ENCODE measurements at places on chromosomes 3 and 15.

DNA sequence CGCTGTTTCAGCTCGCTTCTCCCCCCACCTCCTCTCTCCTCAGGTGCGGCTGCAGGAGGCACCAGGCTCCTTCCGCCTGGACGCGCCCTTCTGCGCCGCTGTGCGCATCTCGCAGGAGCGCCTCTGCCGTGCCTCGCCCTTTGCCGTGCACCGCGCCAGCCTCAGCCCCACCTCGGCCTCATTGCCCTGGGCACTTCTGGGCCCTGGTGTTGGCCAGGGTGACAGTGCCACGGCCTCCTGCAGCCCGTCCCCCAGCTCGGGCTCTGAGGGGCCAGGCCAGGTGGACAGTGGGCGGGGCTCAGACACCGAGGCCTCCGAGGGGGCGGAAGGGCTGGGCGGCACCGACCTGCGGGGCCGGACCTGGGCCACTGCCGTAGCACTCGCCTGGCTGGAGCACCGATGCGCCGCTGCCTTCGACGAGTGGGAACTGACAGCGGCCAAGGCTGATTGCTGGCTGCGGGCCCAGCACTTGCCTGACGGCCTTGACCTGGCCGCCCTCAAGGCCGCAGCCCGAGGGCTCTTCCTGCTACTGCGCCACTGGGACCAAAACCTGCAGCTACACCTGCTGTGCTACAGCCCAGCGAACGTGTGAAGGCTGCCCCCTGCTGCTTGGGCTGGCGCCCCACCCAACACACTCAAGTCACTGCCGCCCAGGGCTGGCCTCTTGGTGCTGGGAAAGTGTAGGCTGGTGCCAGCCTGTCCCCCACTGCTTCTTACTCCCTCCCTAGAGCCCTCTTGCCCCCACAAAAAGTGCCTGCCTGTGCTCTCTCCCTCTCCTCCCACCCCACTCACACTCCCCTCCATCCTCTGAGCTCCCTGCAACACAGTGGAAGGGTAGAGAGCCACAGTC is 7.1 kb downstream of the ALG3 start:
- peak; percentile 95 for DNase-seq

DNA sequence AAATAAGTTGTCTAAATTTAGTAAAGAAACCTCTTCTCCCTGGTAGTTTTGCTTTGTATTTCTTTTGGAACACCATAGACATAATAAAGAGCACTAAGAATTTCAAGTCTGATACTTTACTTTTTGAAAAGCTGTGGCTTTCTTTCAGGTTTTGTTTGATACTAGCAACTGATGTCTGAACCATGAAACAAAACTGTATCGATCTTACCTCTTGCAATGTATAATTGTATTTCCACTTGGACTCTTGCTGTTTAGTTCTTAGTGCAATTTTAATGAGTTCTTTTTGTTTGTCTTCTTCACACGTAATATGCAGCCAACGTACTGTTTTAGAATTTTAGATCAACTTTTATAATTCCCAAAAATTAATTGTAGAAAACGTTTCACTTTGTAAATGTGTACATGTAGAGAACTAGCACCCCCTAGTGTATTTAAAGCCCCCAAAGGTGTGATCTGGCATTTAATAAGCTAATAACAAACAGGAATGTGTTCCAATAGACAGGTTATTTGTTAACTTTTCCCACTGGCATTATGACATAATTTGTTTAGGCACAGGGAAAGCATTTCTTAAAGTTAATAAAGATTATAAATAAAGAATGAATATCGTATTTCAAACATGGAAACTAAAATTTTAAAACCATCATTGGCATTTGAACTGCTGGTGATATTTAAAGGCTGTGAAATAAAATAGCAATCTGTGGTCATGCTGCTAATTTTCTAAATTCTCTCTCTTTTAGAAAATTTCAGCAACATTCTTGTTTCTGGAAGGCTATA is 289.1 kb upstream of the DNAJC19 start:
- peak; percentile 72 for DNase-seq

GRCh38 chr3:33071946-33072345 is 25.0 kb downstream of the GLB1 start:
- peak; percentile 8 for DNase-seq

DNA sequence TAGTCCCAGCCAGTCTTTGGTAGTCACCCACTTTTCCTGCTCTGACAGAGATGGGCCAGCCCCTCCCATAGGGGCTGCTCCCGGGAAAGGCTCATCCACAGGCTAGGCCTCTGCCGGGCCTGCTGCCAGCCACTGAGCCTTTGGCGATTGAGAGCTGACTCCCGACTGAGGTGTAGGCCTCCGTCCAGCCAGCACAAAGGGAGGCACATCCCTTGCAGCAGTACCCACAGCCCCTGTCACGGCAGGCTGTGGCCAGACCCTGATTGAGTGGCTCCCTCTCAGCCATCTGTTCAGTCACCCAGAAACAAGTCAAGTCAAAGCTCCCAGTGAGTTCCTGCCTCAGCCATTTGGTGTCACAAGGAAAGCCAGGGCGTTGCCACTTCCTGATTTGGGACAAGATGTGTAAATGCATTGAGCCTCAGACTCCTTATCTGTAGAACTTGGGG is 6.2 kb upstream of the PAK6 start:
- DNase-seq = no peak

GRCh38 chr15:62495670-62496614 is 330.9 kb upstream of the C2CD4B start:
- peak; percentile 91 for DNase-seq

DNA sequence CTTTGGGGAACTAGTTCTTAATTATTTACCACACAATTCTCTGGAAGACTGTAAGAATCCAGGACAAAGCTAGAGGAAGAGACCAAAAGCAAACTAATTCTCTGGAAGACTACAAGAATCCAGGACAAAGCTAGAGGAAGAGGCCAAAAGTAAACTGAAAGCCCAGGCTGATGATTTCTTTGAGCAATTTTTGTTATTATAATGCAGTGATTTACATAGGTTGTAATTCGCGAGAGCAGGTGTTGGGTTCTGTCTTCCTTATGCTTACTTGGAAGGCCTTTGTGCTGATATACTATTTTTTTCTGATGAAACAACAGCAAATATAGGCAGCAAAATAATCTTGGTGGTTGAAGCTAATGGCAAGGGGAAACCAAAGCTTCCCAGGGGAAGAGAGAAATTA is 5.2 kb downstream of the SPTSSB start:
- DNase-seq = no peak

GRCh38 chr3:146104068-146104467 is 56.9 kb downstream of the PLOD2 start:
- DNase-seq = no peak

DNA sequence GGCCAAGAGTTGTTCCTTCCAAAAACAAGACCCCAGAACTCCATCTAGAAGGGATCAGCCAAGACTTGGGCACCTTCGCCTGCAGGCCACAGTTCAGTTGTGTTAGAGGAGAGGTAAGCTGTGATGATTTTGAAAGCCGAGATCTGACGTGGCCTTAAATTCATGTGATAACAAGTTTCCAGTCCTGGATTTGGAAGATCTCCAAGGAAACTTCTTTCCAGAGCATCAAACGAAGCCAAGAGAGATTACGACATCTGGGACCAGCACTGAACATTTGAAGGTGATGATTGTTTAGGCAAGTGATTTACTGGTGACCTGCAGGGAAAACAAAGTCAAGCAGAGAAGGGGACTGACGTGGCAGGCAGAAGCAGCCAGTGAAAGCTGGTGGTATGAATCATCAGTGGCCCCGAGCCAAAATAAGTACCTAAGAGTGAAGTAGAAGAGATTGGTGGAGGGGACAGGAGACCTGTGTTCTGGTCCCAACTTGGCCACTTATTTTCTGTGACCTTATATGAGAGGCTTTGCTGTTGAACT is 339.0 kb upstream of the PROK2 start:
- DNase-seq = peak; percentile 36

DNA sequence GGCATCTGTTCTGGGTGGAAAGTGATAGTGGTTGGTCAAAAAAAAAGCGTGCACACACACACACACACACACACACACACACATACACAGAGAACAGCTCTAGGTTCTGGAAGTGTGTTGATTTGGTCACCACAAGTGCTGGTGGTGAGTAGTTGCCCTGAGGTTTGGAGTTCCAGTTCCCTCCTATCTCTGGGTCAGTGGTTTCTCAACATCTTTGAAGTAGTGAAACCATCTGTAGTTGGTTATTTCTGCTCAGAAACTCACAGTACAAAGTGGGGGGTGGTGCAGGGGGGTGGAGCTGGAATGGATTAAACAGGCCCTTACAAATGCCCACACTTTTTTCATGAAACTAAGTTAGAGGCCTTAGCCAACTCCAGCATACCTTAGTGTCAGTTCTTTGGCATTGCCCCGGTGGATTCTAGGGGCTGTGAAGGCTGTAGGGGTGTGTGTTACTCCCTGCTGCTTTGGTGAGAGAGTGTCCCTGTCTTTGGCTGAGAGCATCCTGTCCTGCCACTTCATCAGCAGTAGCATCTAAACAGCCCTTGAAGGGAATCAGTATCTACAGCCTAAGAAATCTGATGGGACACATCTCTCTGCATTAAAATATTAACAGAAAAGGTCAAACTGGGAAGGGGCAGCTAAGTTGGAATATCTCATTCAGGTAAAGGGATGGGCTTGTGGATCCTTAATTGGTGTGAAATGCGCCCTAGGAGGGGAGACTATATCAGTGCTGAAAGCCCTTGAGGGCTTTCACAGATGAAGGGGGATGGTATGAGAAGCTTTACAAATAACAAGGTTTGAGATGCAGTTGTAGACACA is 20.6 kb downstream of the SMAD3 start:
- DNase-seq = no peak

DNA sequence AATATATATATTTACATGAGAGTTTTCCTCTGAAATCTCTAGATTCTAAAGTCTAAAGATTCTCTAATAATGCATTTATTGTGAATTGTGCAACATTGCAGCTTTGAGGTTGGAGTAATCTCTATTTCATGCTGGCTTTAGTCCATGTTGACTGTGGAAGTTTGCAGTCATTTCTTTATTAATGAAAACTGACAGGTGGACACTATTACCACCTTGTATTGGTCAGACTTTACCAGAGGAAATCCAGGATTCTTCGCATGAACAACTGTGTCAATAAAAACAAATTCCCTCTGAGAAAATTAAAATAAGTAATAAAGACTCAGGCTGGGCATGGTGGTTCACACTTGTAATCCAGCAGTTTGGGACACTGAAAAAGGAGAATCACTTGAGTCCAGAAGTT is 274.1 kb downstream of the SHQ1 start:
- DNase-seq = no peak

DNA sequence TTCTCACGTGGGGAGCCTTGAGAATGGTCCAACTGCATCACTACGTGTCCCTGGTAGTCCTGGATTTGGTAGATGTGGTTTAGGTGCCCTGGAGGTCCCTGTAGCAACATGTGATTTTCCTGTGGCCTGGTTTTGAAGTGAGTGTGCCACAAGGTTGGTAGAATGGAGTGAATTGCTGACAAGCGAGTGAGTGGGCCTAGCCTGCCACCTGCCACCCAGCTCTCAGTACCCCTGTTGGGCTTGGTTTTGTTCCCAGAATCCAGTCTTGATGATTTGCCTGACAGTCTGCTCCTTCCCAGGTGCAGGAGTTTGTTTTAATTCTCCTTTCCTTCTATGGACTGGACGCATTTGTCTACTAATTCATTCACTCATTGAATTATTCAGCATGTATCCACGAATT is 19.4 kb downstream of the RPLP1 start:
- DNase-seq = no peak

- no peak for DNase-seq
These were observed 90.6 kb downstream of the CRYGS start for GRCh38 chr3:186453531-186453930.

DNA sequence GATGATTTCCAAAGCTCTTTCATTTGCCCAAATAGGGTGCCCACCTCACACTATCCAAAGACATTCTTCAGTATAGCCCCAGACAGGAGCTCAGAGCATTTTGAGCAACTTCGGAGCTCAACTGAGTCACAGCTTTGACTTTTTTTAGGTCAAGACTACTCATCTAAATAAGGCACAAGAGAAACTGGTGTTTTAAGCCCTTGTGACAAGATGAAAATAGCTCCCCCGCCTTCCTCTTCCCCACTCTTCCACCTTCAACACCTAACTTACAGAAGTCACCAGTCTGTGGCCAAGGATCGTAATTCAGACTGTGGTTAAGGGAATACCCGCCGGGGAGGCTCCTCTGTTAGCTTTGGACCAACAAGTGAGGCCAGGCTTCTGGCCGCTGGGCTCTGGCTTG is 60.4 kb upstream of the CA12 start:
- no peak for DNase-seq

- DNase-seq = no peak
These were observed 55.9 kb upstream of the PHLDB2 start for GRCh38 chr3:111803123-111803593.

GRCh38 chr3:37853691-37854413 is 7.8 kb upstream of the CTDSPL start:
- DNase-seq = peak; percentile 83

DNA sequence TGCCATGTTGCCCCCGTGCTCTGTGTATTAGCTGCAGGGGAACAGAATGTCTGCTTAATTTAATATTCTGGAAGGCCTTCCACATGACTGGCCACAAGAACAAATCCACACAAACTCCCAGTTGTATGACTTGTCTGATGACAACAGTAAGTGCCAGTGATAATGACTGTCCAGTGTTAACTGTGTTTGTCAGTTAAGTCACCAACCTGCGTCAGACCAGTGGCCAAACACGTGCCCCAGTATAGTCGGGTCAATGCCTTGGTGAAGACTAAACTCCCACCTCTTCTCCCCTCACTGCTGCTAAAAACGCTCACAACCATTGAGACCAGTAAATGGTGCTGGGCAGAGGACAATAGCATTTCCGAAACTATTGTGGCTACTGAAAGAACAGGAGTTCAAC is 9.8 kb upstream of the ATP13A5 start:
- DNase-seq = no peak

DNA sequence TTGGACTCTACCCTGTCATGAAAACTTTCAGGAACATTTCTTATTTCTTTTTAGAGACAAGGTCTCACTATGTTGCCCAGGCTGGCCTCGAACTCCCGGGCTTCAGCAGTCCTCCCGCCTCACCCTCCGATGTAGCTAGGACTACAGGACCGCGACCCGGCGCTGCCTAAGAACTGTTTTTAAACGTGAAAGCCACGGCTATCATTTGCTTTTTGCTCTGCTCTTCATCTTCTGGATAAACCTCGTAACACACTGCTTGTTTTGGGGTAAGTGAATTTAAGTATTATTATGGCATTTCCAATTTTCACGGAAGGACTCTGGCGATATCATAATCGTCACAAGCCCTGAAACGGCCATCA is 14.3 kb upstream of the CCNL1 start:
- DNase-seq = no peak

- DNase-seq = no peak
These were observed 61.3 kb downstream of the KLHL25 start for GRCh38 chr15:85733416-85733815.
